ENCODE measurements at places on chromosomes 3 and 15. TPM values are rescaled to one million over a fixed set of nuclear protein-coding genes. Genes with fewer than 3 reads are reported as not detected.

Gene ZNF860
- total RNA-seq = not detected

GRCh38 chr3:59290358-59290757, 240.5 kb upstream of the CFAP20DC start:
- no peak for DNase-seq

- no peak for DNase-seq
These were observed 28.3 kb downstream of the AP3B2 start for GRCh38 chr15:82681371-82681770.

- no peak for DNase-seq
These were observed 743.5 kb upstream of the ARPP21 start for GRCh38 chr3:34895841-34896240.

DNA sequence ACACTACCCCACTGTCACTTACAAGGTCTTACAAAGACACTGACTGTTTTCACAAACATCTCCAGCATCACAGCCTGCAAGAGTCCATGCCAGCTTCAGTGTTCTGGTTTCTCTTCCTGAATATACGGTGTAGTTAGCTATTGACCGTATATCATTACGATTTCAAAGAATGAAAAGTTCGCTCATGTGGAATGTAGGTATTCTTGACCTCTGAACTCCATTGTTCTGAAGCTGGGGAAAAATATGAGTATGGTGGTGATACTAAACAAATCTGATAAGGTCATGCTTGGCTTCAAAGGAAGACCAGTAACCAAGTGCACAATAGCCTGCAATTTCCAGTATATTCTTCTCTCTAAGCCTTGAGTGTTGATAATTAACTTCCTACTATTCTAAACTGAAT, 315.7 kb upstream of the WNT5A start:
- DNase-seq = no peak

Measured in K562 (cell line).